Vagina (tissue), 2 donors: ENCODE measurements at places on chromosomes 6 and 20. TPM values are rescaled to one million over a fixed set of nuclear protein-coding genes. Genes with fewer than 3 reads are reported as not detected.

The COL12A1 gene
- total RNA-seq: 130 TPM

The CYB5R4 gene
- 4.9 TPM for total RNA-seq

The MUC21 gene
- 207 TPM for total RNA-seq

The SAPCD1 gene
- total RNA-seq: not detected

The TASP1 gene
- total RNA-seq: 12.5 TPM

The FNDC11 gene
- total RNA-seq: not detected

The PPP1R3G gene
- total RNA-seq: 4.4 TPM
